ENCODE measurements at places on chromosomes 3 and 15.

DNA sequence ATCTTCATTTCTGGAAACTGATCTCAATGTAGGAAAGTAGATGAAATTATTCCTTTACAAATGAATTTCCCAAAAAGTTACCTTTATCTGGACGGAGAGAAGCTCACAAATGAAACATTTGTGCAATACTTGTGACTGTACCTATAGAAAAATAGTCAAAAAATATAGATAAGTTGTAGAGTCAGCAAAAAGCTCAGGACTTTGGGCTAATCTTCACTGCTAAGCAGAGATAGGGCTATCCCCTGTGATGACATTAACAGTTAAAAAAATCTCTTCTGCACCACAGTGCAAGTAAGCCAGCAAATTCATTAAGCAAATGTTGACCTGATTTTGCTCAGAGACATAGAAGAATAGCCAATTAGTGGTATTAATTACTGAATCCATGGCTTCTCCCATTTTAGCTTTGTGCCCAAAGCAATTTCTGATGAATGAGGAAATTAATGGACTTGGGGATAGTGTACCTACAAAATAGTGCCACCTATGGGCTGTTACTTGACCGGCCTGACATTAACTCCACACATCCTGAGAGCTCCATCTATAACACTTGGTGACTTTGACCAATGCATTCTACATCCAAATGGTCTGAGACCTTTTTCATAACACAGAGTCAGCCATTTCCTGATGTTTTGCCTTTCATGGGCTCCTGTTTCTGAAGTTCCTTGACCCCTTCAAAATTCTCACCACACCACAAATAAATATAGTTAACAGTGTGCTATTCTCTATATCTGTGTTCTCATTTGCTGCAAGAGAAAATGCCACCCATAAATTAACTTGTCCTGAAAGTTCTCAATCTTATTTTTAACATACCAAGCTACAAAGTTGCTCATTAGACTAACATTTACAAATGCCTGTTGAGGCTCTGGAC lies 105.0 kb downstream of the SSR3 start:
- no peak for DNase-seq

- DNase-seq = no peak
These were observed 496.0 kb upstream of the THBS1 start for GRCh38 chr15:39084674-39085530.

DNA sequence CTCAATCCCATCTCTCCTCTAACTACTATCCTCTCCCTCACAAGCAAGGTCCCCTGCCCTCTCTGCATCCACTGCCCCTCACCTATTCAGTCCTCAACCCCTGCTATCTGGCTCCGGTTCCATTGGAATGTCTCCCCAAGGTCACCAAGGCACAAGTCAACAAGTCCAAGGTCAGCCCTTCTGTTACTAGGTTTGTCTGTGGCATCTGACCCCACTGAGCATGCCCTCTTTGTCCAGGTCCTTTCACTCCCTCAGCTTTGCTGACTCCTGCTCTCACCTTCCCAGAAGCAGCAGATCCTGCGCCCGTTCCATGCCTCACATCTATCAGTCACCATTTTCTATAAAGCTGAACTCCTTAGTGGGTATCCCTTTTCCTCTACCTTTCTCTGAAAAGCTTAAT lies 8.3 kb upstream of the SEMA7A start:
- peak; percentile 73 for DNase-seq

DNA sequence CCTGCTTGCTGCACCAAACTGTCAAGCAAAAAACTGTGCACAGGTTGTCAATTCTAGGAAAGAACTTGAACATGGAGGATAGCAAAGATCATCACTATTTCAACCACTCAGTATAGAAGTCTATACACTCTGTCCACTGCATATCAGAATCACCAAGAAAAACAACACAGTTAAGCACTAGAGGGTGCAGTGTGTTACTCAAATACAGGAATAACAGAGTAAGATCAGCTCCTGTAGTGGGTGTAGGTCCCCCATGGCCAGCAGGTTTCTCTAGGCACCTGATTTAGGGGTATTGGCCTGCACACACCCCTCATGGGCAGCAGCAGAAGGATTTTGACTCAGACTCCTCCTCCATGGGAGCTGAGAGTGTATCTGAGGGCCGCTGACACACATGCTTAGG lies 464.1 kb downstream of the EPHA6 start:
- no peak for DNase-seq

- DNase-seq = no peak
These were observed 5.2 kb downstream of the EXOSC7 start for GRCh38 chr3:44981220-44981619.

- no peak for DNase-seq
These were observed 280.9 kb downstream of the RAP2B start for GRCh38 chr3:153442799-153443487.

DNA sequence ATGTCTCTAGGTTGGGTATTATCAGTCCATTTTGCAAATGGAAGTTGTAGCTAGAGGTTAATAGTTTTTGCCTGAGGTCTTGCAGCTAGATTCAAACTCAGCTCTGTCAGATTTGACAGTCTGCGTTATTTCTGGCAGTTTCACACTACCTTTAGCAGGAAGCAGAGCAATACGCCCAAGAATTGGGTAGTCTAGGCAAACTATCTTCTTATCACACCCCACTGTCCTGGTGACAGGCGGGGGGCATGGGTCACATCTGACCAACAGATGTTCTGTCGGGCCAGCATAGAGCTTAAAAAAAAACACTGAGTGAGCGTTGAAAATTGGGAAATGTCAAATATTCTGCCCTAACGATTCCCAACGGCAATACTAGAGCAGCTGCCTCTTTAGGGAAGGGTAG lies 5.7 kb downstream of the GPR160 start:
- no peak for DNase-seq

- no peak for DNase-seq
These were observed 10.1 kb downstream of the AADACL2 start for GRCh38 chr3:151743855-151744254.
